ENCODE measurements at places on chromosomes 16 and 17.

DNA sequence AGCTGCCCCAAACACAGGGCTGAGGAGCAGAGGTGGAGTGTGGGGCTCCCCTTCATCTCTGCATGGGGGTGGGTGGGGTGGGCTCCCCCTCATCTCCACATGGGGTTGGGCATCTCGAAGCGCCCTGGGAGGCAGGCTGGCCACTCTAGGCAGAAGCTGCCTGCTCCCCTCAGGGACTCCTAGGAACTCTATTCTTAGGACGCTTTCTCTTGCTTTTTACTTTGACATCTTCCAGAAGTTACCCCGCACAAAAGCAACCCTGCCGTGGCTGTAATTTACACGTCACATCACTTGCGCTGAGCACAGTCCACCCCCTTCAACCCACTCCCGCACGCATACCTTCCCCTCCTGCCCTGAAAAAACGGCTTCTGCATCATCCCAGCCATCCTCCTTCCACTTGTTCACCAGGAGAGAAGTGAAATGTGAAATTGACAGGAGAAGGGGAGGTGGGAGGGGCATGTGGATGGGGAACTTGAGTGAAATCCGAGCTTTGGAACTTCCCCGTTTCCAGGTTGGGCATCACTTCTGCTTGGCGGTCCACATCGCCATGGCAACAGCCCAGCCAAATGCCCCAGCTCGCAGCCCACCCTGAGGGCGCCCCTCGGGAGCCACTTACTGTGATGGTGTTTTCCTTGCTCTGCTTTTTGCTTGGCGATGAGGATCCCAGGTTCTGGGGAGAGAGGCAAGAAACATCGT lies 53.7 kb upstream of the RCVRN start:
- no peak for DNase-seq

- peak; percentile 73 for DNase-seq
Observed at GRCh38 chr17:39667945-39668924, at the start of gene PNMT. Gene PNMT, plus strand, starts transcription at chr17:39668453. Its CDS starts 23 bp downstream, at chr17:39668476.

DNA sequence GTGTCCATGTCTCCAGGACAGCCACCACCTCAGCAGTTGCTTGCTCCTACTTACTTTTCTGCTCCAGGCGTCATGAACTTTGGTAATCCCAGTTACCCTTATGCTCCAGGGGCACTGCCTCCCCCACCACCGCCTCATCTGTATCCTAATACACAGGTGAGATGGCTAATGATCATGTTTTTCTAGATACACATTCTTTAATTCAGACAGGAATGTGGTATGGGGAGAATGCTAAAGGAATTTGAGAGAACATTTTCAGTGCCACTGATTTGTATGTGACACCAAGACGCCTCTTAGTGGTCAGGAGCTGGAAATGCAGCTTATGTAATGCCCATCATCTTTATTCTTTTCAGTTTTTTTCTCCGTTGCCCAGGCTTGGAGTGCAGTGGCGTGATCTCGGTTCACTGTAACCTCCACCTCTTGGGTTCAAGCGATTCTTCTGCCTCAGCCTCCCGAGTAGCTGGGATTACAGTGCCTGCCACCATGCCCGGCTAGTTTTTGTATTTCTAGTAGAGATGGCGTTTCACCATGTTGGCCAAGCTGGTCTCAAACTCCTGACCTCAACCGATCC lies 8.9 kb upstream of the RAPGEFL1 start:
- peak; percentile 70 for DNase-seq

DNA sequence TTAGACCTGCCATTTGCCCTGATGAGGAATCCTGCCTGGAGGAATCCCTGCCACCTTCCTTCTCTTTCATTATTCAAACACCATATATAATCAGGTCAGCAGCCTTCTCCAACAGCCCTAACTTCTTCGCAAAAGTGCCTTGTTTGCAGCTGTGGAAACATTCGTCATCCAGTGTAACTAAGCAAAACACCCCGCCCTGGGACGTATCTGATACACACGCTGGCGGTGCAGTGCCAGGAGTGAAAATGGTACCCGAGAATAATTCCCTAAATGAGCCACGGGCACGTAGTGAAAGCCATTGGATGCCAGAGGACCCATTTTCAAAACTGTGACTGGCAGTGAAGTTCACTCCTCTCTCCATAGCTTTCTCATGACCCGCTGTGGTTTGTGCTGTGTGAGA lies 73.7 kb downstream of the IRX3 start:
- DNase-seq = no peak

DNA sequence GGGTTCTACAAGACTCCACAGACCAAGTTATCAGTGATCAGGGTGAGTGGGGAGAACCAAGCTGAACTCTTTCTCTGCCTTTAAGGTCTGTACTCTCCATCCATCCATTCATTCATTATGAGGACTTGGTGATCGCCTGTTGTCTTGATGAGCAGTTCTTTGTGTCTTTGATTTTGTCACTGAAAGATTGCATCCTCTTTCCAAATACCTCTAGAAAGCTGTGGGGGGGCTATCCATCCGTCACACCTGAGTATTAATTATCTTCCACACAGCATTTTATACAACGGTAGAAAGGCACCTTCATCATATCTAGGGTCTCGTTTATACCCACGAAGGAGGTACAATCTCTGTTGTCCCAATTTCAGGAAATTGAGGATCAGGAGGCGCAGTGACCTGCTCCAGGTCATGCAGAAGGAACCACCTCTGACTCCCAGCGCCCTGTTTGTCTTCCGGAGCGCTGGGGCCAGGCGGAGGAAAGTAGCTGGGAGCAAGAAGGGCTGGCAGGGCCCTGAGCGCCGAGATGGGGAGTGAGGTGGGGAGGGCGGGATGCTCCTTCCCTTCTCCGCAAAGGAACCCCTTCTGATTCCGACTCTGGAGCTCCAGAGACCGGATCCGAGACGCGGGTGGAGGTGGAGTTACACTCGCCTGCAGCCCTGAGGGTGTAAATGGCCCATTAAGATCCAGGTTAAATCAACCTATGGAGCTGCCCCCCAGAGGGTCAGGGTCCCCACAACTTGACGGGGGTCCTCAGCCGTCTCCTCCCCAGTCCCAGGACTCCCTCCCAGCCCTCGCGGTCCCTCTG lies 605 bp upstream of the ABAT start:
- DNase-seq = peak; percentile 16
